ENCODE measurements at places on chromosomes 4 and X.

- DNase-seq, result no peak
Measured at GRCh38 chr4:7535094-7535493, 100.4 kb upstream of the PSAPL1 start.

DNA sequence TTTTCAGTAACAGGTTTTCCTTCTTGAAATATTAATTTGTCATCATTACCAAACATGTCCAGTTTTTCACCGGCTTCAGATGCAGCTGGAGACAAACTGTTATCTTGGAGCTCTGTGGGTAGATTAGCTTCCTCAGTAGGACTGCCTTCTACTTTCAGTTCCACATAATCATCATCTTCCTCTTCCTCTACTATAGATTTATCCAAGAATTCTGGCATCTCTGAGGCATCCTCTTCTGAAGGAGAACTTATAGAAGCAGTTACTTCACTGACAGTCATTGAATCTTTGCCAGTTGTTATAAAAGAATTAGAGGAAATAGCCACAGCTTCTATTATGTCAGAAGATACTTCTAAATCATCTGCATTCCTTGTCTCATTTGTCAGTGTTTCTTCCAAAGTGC, 162.9 kb downstream of the LRBA start:
- no peak for DNase-seq

DNA sequence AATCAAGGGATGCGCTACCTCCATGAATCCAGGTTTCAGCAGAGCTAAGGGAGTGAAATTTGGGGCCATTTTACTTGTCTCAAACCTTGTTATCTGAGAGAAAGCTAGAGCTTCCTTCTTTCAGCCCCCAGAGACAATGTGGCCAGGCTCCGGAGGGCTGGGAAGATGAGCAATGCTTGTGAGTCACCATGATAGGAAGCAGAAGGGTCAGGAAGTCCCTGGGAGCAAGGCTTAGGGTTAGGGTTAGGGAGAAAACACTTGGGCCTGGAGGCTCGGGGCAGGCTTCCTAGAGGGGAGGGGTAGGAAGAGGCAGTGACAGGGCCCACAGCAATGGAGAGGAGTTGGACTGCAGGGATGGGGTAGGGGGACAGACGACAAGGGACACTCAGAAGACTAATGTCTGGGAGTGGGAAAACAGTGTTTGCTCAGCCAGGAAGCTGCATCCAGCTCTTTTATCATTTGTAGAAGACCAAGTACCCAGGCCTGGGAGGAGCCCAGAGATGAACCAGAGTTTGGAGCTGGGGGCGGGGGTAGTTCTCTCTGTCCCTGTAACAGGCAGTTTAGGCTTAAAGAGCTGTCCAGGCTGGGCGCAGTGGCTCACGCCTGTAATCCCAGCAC, 16.4 kb upstream of the PORCN start:
- no peak for DNase-seq

DNA sequence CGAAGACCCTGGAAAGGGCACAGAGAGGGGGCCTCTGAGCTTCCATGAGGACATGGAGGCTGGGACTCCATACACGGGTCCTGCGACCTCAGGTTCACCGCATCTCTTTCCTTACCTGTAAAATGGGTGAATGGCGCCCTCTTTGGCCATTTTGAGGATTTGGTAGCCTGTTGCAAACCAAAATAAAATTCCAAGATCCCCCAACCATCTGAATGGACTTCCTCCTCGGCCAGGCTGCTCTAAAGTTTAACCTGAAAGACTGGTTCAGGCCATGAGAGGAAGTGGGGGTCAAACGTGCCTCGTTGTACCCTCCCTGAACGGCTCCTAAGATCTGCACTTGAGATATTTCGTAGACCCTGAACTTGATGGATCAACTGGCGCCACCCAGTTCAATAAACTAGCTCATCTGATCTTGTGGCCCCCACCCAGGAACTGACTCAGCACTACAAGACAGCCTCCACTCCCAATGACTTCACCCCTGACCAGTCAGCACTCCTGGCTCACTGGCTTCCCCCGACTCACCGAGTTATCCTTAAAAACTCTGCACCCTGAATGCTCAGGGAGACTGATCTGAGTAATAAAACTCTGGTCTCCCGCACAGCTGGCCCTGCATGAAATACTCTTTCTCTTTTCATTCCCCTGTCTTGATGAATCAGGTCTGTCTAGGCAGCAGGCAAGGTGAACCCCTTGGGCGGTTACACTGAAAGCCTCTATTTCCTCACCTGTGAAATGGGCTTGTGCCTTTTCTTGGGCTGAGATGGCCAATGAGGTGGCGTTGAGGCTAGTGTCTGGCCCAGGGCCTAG, 32.9 kb upstream of the GPR78 start:
- no peak for DNase-seq

DNA sequence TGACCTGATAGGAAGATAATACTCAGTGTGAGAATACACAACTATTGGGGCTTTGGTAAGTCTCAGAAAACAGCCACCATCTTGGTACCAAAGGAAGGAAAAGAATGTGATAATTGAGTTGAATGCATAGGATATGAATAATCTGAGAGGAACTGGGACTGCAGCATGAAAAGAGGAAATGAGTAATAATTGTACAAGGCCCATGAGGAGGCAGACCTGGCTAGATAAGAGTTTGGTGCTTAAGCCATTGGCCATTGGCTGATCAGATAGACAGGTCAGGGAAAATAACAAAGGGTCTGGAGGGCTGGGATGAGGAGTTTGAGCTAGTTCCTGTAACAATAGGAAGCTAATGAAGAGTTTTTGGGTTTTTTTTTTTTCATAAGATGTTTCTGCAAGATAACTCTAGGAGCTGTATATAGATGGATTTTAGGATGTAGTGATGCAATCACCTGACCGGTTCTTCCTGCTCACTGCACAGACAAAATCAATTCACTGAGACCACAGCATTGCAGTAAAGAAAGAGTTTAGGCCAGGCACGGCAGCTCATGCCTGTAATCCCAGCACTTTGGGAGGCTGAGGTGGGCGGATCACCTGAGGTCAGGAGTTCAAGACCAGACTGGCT, 5.3 kb upstream of the TRMT2B start:
- no peak for DNase-seq

DNA sequence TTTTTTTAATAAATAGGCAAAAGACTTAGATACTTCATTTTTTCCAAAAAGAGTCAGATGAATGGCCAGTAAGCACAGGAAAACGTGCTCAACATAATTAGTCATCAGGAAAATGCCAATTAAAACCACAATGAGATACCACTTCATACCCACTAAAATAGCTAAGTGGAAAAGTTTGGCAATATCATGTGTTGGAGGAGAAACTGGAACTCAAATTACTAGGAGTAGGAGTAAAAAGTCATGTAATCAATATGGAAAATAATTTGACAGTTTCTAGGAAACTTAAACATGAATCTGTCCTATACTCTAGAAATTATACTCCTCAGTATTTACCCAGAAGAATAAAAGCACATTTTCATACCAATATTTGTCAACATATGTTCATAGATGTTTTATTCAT, 449.8 kb downstream of the INPP4B start:
- no peak for DNase-seq

DNA sequence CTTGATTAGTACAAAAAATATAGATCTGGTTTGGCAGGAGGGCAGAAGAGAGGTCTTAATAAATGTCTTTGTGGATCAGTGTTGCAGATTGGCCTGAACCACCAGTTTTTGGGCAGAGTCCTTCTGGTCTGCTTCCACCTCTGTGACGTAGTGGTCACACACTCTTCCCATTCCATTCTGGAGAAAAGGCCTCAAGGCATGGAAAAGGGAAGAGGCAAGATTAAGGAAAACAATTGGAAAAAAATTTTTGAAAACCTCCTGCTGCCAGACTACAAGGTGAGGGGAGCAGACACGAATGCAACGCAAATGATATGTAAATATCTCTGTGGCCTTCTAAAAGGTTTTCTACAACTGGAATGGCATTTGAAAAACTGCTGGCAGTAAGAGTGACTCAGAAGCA, 24.3 kb upstream of the FAM47C start:
- no peak for DNase-seq

GRCh38 chr4:123597586-123597985, 201.0 kb downstream of the SPRY1 start:
- DNase-seq, result no peak

DNA sequence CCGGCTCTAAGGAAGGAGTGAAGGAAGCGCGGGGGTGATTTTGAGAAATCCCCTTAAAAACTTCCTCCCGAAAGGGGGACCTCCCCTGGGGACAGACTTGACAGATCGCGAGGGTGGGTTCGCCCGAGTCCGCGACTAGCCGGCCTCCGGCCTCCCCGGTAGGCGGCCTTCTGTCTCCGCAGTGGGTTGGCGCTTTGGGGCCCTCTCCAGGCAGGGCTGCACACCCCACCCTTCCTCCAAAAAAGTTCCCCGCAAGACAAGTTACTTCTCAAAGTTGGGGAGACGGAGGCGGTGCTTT, 24.8 kb downstream of the HOPX start:
- no peak for DNase-seq

- no peak for DNase-seq
Measured at GRCh38 chrX:45323387-45323786, 122.7 kb upstream of the DIPK2B start.

DNA sequence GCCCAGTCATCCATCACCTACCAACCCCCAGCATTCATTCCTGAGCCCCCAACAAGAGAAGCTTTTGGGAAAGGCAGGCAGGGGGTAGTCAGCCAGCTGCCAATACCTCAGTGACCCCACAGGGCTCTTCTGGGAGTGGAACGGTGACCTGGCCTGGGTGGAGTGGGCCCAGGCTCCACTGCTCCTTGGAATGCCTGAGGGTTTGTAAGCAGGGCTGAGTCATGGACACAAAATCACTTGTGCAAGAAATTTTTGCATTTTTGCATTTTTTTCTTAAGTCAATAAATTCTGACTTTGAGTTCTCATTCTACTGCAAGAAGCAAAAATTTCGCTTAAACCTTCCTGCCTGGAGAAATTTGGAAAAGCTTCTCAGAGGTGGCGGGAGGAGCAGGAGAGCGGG, 18.5 kb downstream of the SORCS2 start:
- no peak for DNase-seq

DNA sequence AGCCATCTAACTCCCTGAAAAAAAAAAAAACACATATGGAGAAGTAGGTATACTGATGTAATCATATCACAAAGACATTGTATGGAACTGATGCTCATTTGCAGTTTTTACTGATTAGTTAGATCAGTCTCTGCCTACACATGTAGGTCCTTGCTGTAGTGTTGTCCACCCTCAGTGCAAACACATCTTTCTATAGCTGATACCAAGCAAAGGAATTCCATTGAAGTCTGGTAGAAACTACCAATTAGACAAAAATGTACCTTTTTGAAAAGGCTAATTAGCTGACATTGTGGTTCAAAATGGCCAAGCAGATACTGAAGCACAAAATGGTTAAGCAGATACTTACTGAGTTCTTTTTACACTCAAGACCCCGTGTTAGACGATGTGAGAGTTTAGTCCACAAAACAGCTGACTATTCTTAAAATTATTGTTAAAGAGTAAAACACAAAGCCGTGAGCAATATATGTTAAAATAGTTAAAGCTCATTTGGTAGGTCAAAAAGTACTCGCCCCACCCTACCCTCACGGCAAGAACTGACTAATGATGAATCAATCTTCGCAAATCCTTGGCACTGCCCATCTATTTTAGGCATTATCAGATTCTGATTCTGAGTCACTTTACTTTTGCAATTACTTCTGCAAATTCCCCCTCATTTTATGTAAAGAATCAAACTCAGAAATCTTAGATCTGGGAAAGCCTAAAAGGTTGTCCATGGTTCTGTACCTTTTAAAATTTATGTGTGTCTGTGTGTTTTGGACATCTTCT, 40.4 kb downstream of the COL4A6 start:
- no peak for DNase-seq

DNA sequence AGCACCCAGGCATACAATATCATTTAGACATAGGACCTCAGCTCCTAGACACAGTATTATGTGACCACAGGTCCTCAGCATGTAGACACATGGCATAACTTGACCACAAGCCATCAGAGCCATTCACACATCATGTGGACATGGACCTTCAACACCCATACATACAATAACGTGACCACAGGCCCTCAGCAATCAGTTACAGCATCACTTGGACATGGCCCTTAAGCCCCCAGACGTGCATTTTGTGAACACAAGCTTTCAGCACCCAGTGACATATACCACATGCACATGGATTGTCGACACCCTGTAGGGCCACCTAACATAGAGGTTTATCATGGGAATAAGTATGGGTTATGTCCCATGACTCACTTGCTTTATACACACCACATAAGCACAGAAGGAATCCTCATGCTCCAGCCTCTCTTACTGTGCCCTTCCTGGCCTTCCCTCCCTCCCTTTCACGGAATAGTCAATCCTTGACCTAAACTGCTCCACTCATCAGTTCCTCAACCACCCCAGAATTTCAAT, 1.9 kb downstream of the TSPYL2 start:
- DNase-seq, result no peak

DNA sequence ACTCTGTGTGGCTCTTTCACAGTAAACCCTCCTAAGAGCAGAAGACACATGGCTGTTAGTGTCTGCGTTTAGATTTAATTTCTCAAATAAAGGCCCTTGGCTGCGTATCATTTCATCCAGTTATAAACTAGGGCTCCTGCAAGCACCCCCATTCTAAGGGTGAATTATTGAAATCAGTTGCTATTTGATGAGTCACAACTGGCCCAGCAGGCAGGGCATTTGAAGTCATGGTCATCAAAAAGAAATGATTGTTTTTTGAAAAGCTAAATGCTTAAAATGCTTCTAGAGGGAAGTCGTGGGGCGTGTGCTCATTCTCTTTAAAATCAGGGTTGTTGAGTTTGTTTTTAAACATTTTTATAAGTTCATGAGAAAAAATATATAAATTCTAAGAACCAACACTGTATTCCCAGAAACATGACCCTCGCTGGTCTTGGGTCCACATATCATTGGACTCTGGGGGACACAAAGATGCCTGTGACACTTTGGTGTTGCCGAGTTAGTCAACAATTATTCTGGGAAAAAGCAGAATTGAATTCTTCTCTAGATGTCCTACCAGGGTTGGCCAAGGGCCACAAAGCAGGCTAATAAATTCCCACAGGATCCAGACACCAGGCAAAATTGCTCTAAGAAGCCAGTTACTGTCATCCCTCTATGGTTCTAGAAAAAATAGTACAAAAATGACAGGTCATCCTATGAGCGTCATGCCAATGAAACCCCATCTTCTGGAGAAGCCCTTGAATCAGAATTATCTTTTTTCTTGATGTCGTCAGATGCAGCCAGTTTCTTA, 99.5 kb upstream of the MYOZ2 start:
- no peak for DNase-seq

- no peak for DNase-seq
Measured at GRCh38 chr4:75844151-75844662, 58.0 kb downstream of the PPEF2 start.

DNA sequence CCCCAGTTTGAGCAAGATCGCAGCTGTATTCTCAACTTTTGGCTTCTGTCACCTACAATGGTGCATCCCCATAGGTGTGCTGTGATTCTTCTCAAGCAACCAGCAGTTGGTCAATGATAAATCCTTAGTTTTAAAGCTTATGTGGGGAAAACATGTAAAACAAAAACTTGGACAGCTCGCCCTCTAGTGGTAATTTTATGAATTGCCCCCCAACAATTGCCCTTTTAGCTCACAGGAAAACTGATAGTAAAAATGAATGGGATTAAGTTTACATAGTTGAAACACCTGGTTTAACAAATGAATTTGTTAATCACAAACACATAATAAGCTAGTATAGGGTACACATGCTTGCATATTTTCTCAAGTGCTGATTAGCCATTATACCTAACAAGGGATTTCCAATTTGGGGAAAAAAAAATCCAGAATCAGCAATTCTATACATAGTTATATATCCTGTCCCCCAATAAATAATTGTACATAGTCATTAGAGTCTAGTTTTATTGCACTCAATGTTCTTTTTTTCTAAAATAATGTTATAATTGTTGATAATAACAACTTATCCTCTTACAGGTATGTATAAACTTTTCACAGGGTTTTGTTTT, 30.1 kb downstream of the TEX13A start:
- DNase-seq, result no peak
